Hematopoietic multipotent progenitor cell treated with erythropoietin and hydrocortisone succinate and interleukin-3 and kit ligand, for 15 days (in vitro differentiated cells): ENCODE measurements at places on chromosomes 4 and X.

DNA sequence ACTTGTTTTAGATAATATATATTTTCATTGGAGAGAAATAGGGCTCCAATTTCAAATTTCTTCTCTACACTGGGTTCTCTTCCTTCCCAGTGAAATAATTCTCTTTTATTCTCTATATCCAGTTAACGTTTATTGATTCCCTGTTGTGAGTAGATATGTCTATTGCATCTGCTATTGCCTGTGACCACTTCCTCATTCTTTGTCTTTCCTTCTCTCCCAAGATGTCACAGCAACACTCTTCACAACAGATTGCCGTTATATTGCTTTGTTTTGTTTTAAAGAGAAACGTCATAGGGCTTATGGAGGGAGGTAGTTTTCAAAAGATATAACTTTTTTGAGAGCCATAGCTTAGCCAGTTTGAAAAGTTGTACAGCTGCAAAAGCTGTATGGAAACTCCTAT is 343.8 kb downstream of the ARHGAP24 start:
- no peak for DNase-seq

- DNase-seq, result no peak
Observed at GRCh38 chr4:1998296-1998695, 10.5 kb downstream of the NELFA start.

DNA sequence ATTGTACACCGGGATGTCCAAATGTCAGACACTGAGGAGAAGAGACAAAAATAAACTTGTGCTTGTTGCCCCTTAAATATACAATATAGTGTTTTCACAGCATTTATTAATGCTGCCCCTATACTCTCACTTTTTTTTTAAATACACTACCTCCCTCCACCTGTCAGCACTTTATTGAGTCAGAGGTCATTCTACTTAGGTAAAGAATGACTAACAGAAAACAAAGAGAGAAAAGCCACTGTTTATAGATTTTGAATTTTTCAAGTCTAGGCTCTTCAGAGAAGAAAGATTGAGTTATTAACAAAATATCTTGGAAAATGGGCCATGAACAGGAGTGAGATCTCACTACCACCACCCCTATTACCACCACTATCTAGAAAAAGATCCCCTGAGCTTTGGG is 58.1 kb downstream of the NIPAL1 start:
- no peak for DNase-seq

- no peak for DNase-seq
Observed at GRCh38 chr4:138310991-138311390, 68.8 kb upstream of the SLC7A11 start.

- no peak for DNase-seq
Observed at GRCh38 chrX:55818673-55819375, 101.3 kb downstream of the RRAGB start.

GRCh38 chr4:147539959-147540358 is 59.1 kb downstream of the EDNRA start:
- no peak for DNase-seq

- no peak for DNase-seq
Observed at GRCh38 chrX:135328421-135329005, 19.2 kb downstream of the ETDC start.

DNA sequence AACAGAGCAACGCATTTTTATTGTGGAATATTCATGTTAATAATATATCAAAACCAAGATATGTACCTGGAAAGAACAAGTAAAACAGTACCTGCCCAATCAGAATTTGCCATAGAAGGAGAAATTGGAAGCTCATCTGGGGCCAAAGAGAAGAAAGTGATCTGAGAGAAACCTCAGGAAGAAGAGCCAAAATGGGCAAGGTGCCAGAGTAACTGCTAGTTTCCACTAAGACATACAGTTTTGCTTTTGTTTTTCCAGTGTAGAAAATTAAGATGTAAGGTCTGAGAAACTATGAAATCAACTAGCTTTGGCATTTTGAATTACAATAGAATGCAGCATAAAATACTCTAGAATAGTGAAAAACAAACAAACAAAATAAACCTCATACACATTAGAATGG is 2201.2 kb downstream of the ARAP2 start:
- DNase-seq, result no peak

DNA sequence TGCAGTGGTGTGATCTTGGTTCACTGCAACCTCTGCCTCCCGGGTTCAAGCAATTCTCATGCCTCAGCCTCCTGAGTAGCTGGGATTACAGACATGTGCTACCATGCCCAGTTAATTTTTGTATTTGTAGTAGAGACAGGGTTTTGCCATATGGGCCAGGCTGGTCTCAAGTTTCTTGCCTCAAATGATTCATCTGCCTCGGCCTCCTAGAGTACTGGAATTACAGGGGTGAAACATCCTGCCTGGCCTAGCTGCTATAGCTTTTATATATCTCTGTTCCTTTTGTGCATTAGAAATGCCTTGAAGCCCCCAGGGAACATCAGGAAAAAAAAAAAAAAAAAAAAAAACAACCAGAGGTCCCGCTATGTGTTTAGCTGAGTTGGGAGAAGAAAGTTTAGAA is 34.8 kb downstream of the UBE2K start:
- no peak for DNase-seq

DNA sequence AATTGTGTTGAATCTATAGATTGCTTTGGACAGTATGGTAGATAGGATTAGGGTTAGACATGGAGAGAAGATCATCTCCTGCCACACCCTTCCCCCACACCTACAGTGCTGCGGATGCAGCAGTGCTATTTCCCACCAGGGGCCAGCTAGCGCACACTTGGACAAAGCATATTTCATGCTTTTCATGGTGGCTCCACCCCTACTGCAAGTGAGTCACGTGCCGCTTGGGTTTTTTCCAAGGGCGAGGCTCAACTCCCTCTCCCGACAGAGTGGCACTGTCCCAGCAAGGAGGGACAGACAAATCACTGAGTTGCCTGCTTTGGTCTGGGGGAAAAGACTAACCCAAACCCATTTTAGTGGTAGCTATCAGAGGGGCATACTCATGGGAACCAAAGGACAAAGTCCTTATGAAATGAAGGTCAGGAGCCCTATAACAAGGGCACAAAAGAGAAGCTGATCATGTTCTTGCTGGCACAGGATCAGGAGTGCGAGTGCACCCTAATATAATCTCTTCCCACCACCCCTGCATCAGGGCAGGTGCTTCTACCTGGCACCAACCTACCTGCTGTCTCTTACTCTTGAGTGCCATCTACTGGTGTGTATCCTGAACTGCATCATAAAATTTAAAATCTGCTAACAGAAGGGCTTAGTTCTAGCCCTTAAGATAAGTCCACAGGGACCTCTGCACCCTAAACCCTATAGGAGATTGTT is 55.1 kb upstream of the PGAM4 start:
- DNase-seq, result peak; percentile 73

- DNase-seq, result no peak
Observed at GRCh38 chr4:147223576-147223975, 257.3 kb upstream of the EDNRA start.

DNA sequence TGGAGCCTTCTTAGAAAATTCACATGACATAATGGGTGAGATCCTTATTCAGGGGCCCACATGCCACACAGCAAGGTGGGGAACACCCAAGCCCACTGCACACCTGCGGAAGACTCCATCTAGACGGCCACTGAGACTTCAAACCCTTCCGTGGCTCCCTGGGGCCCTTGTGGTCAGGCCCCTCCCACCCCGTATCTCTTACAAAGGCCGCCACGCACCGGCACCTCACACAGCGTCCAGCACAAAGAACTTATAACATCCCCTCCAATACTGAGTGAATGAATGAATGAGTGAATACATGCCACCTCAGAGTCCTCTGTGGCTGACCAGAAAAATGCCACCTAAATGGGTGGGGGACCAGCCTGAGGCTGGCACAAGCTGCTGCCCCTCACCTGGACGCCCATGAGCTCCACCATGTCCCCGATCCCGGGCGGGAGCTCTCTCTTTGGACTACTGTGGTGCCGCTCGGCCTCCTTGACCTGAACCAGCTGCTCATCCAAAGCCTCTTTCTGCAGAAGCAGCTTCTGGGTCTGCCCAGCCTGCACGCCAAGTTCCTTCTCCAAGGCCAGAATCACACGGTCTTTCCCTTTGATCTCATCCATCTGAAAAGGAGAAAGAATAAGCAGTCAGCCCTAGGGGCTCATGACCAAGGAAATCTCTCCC is 66.9 kb upstream of the C4orf50 start:
- no peak for DNase-seq

GRCh38 chr4:145861336-145862318 is 77.0 kb downstream of the ZNF827 start:
- DNase-seq, result no peak

DNA sequence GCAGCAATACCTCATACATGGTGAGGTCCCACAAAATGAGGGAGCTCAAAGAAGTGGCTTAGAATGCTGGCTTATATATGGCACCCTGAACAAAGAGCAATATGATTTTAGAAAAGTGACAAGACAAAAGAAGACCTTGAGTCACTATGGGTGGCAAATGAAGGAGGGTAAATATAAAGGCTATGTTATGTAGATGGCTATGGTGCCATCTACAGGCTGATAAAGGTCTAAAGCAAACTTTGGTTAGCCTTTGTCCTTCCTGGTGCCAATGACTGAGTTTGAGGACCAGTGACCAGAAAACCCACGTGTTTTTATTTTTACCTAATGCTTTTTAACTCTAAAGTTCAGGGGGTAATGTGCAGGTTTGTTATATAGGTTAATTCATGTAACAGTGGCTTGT is 151.8 kb downstream of the CCNG2 start:
- DNase-seq, result peak; percentile 21

DNA sequence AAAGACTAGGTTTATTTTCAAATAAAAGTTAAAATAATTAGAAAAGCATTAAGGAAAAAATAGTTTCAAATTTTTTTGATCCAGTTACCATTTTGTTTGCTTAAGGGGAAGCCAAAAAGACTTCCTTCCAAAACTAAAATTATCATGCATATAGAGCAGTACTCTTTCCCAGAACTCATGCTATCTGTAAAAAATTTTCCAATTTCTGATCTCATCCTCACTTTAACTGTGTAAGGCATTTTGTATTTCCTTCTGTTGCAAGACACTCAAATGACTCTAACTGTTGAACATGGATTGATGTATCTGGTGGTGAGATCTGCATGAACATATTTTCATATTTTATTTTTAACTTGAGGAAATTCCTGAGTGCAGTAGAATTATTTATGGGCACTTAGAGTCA is 150.1 kb downstream of the ADAM29 start:
- no peak for DNase-seq

GRCh38 chr4:68375667-68376559 is 26.0 kb upstream of the YTHDC1 start:
- DNase-seq, result peak; percentile 57

GRCh38 chr4:41207291-41207831 is 7.0 kb downstream of the APBB2 start:
- no peak for DNase-seq

DNA sequence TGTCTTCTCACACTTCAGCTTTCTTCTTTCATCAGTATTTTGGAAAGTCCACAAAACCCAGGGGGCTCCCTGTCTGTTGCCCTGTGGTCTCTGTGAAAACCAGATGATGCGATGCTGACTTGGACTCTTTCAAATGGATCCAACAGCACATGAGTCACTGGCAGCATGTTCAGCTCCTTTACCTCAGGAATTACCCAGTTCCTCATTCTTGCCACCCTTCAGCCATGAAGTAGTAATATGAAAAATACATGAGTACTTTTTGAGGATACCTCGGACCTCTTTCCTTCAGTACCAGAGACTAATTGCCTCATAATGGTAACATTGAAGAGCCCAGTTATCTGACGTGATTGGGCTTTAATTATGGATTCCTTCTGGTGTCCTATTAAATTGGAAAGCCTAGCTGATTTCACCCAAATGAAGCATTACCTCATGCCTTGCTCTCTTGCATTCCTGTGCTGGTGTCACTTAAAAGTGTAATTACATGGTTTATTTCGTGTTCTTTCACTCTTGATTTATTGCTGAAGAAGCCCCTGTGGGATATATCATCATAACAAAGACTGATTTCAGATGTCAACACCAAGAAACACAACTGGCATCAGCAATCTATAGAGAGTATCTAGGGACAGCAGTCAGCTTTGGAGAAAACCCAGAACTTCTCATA is 63.4 kb downstream of the NFKB1 start:
- DNase-seq, result no peak

GRCh38 chrX:31074522-31074921 is 2.7 kb upstream of the FTHL17 start:
- DNase-seq, result no peak

GRCh38 chr4:24488399-24489164 is 95.8 kb downstream of the DHX15 start:
- peak; percentile 63 for DNase-seq

DNA sequence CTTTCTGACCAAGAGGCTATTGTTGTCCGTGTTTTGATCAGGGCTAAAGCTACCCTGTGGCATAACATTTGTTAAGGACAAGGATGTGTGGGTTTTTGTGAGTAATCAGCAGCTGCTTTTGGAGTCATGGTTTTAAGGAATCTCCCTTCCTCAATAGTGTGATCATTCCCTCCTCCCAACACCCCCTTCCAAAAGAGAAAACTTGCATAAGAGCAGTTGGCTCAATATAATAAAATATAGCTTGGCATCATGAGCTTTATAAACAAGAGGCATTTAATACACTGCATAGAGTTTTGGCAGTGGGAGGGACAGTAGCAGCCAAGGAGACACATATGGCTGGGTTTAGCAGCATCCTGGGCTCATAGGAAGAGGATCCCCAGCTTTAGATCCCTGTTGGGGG is 84.7 kb downstream of the NHS start:
- DNase-seq, result no peak

DNA sequence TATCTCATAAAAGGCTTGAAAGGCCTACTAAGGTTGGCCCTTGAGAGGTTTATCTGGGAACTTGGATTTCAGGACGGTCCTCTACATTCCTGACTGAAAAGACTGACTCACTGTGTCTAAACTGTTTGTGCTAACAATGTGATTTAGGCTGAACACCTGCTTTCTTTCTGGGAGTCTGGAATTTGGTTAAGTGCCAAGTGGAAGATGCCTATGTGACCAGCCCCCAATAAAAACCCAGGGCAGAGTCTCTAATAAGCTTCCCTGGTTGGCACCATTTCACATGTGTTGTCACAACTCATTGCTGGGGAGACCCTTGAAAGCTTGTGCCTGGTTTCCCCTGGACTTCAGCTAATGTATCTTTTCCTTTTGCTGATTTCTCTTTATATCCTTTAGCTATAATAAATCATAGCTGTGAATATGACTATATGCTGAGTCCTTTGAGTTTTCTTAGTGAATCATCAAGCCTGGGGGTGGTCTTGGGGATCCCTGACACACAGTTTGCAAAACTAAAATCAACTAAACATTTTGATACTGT is 55.1 kb downstream of the GPR82 start:
- DNase-seq, result no peak

DNA sequence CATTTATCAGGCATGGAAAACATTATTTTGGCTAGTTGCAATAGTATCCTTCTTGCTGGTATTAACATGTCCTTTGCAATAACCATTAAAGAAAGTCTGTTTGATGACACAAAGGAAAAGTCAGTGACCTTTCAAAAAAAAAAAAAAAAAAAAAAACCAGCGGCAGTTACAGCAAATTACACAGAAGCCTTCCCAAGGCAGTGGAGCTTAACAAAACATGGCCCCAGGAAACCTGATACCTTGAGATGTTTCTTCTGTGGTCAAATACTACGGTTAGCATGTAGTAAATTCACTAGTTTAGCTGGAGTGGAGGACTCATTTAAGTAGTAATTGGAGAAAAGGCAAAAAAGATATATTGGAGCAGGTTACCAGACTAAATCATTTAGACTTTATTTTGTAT is 359.1 kb downstream of the DACH2 start:
- DNase-seq, result no peak
